Activated naive CD8-positive, alpha-beta T cell treated with anti-CD3 and anti-CD28 coated beads, Interleukin-2, amount 50 U/mL, for 24 hours (primary cell): ENCODE measurements at places on chromosomes 7 and 10.

- DNase-seq, result no peak
Measured at GRCh38 chr10:71260622-71261325, 48.4 kb downstream of the UNC5B start.

- DNase-seq, result no peak
Measured at GRCh38 chr10:104711302-104711721, 70.2 kb downstream of the SORCS3 start.

DNA sequence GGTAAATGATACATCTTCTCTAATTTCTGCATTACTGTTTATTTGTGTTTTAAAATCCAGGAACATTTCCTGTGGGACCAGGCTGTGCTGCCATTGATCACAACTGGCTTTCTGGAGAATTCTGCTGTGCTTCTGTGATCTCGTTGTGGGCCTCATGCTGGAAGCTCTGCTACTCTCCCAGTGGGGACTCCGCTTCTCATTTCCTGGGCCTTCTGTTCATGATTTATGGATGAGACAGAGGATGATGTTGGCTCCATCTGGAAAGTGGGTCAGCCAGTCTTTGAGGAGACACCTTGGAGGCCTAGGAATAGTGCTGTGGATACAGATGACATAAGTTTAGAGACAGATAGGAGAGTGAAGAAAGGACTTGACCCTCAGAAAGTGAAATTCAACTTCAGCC, 15.2 kb upstream of the GPR158 start:
- DNase-seq, result no peak

GRCh38 chr10:55966101-55966500, 395.0 kb downstream of the ZWINT start:
- DNase-seq, result no peak

DNA sequence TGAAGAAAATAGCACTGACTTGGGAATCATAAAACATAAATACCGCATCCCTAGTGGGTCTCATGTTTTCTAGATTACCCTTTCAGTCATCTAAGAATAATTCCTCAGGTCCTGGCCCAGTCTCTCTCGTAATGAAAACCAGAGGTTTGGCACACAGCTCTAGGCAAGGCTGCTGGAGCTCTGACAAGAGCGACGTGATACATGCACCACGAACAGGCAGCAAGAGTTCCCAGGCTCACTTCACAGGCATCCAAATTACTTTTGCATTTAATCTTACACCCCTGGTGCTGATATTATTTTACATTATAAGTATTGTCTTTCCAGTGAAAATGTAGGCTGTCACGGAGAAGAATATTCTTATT, 105.2 kb downstream of the THSD7A start:
- DNase-seq, result no peak

DNA sequence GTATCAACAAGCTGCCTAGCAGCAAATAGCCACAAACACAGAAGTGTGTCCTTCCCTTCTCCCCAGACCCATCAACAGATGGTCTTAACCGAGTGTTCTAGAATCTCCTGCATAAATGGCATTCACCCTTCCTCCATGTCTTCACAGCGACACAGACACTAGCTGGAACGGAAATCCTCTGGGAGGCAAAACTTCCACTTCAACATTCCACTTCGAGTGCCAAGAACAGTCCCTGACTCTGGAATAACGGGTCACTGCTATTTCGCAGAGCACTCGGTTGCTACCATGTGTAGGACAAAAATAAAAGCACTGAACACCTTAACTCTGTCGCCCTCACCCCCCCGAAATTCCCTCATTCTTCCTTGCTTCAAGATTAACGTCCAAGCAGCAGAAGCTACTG, 65.1 kb downstream of the SFMBT2 start:
- DNase-seq, result no peak

DNA sequence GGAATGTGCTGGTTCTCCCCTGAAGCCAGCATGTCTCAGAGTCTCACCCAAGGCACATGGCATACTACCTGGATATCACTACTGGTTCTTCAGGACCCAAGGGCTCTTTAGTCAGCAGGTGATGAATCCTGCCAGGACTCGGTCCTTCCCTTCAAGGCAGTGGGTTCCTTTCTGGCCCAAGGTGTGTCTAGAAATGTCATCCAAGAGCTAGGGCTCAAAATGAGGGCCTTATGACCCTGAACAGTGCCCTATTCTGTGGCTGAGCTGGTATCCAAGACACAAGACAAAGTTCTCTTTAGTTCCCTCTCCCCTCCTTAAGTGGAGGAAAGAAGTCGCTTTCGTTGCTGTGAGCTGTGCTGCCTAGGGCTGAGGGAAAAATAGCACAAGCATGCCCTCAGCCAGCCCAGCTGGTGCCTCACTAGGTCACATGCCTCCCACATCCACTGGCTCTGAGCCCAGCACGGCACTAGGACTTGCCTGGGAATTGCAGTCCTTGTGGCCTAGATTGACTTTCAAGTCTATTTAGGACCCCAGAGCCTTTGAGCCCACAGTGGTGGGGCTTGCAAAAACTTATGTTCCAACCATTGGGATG, 106.0 kb downstream of the BMS1 start:
- no peak for DNase-seq

GRCh38 chr7:85068799-85069198, 118.1 kb downstream of the SEMA3D start:
- no peak for DNase-seq

DNA sequence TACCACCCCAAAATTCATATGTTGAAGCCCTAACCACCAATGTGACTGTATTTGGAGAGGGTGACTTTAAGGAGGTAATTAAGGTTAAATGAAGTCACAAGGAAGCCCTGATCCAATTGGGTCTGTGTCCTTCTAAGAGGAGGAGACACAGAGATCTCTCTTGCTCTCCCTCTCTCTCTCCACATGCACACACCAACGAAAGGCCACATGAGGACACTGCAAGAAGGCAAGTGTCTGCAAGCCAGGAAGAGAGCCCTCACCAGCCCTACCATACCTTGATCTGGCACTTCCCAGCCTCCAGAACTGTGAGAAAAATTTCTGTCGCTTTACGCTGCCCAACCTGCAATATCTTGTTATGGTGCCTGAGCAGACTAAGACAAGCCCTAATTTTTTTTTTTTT, 56.0 kb upstream of the NEBL start:
- no peak for DNase-seq

DNA sequence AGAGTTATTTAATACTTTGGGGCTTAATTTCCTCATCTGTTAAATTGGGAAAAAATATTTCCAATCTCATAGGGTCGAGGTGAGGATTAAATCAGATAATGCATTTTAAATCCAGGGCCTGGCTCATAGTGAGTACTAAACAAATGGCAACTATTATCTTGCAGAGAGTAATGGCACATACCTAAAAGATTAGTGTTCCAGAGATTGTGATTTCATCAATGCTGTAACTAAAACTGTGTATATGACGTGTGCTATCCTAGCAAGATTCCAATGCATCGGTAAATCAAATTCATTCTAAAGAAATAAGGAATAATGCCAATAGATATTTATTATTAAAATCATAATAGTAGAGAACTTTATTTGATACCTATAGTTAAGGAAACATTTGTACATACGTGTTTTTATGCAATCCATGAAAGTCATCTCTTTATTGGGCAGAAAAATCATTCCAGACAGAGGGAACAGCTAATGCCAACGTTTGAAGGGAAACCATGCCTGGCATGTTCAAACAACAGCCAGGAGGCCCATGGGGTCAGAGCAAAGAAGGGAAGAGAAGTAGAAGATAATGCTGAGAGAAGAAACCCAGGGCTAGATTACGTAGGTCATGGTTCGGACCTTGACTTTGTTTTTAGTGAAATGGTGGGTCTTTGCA, 174.8 kb upstream of the AGR3 start:
- no peak for DNase-seq

DNA sequence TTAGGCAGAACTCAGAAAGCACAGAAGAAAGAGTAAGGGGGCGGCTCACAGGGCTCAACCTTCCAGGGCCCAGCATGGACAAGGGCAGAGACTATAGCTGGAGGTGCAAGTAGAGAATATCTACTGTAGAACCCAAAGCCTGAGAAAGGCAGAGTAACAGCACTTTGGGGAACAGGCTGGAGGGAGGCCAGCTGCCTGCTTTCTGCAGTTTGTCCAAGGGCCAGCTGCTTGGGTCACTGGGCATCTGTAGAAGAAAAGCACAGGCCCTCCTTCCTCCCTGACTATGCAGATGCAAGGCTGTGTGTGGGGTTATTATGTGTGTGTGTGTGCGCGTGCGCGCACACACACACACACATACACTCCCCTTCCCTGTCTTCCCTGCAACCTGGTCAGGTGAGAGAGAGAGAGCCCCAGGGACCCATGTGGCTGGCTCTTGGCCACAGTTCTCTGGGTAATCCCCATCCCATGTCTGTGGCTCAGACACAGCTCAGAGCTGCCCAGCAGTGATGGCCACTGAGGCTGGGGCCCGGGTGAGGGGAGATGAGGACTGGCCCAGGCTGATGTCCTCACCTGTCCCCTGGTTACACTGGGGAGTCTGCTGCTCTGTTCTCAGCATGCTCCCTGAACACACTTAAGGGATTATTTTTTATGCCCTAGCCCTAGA, 9.0 kb downstream of the ADRA2A start:
- DNase-seq, result no peak

DNA sequence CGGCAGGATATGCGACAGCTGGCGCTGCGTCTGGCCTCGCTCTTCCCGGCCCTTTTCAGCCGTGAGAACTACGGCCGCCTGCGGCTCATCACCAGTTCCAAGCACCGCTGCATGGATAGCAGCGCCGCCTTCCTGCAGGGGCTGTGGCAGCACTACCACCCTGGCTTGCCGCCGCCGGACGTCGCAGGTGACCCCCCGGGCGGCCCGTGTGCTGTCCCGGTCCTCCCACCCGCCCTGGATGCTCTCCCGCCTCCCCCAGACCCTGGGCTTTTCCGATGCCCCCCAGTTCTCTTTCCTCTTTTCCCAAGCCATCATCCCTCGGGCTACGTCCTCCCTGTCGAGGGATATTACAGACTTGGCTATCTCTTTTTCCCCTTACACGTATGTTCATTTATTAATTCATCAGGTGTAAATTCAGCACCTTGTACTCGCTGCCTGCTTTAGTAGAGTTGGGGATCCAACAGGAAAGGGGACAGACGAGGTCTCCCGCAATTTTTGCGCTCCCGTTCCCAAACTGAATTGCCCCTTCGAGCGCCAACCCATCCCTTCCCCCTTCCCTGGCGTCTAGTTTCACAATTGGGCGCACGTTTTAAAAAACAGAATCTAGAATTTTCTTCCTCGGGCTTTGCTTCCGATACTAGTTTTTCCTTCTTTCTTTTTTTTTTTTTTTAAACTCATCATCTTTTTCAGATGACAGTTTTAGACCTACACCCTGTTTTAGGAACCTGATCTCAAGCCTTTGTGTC, 846 bp downstream of the MINPP1 start:
- peak; percentile 58 for DNase-seq

GRCh38 chr7:44195889-44196288, 4.9 kb upstream of the YKT6 start:
- no peak for DNase-seq

- no peak for DNase-seq
Measured at GRCh38 chr10:128633864-128634540, 507.8 kb upstream of the MKI67 start.

DNA sequence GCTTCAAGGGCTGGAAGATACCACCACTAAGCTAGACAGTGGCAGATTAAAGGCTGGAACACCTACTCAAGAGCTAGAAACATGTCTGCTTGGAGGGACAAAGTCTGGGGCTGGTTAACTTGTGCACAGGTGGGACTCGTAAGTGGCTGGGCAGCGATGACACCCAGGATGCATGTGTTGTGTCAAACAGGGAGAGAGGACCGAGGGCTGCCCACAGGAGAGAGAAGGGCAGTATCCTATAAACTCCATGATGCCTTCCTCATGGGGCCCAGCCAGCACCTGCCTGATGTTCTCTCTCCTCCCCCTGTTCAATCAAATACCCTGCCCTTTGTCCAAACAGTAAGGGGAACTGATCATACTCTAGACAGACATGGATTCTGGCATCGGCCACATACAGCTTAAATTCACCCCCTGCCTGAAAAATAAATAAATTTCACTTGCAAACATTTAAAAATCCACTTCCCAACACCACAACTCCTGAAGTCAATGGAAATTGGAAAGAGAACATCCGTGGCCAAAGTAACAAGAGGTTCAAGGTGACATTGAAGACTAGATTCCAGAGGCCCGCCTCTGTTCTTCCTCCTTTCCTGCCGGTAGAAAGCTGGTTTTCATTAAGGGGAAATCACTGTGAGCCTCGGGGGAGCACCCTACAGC, 50.6 kb downstream of the CHST15 start:
- DNase-seq, result no peak

DNA sequence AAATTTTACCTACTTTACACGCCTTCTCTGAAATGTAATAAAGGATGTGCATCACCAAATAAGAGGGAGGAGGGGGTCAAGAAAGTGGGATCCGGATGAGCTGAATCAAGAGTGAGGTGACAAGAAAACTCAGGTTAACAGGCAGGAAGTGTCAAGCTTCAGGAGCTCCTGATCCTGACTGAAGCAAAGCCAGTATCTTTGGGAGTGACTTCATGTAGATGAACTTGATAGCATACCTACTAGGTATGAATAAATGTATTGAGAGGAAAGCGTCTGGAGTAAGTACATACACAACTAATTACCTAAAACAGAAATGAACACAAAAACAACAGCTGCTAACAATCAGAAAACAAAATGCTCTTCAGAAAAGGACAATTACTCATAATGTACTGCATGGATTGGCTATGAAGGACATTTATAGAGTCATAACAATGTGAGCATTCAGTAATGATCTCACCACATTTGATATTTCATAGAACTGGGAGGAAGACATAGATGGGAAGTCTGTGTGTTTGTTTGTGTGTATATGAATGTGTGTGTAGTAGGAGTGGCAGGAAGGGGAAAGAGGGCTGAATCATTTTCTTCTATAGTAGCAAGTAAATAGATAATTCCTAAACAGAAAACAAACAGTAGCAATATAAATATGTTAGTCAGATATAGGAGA, 29.4 kb downstream of the PRKG1 start:
- DNase-seq, result no peak

DNA sequence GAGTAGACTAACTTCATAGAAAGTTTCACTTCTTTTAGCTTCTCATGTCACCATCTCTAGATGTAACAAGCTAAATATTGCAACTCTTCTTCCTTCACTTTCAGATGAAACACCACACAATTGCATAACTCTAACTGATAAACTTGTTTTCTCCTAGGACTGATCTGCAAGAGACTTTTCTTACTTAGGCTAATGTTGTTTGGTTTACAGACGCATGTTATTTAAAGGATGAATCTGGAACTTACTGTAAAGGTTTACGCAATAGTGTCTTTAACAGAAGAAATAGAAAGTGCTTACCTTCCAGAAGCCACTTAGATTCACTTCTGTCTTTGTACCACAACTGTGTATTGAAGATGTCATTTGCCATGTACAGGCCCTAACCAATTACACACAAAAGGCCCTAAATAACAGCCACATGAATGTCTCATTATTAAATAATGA, 22.1 kb upstream of the ZC3HAV1 start:
- no peak for DNase-seq

DNA sequence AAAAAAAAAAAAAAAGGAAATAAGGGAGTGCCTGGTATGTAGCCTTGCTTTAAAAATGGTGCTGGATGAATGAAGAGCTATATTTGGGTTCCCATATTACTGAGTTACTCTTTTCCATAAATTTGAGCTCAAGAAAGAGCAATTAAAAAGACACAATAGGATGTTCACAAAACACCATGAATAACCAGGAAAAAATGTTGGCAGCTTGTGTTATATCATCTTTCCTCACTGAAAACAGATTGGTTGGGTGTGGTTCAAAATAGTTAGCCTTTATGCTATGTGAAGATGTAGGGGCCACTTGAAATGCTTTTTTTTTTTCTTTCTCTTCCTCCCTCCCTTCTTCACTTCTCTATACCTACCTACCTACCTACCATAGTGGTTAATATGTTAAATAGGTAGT, 256.9 kb downstream of the STK31 start:
- no peak for DNase-seq

- no peak for DNase-seq
Measured at GRCh38 chr10:23364378-23364777, 19.8 kb upstream of the C10orf67 start.
